Thoracic aorta (tissue), 2 donors: ENCODE measurements at places on chromosomes 6 and 20. TPM values are rescaled to one million over a fixed set of nuclear protein-coding genes. Genes with fewer than 3 reads are reported as not detected.

- no peak for DNase-seq
Measured at GRCh38 chr20:23668477-23668951, 20.3 kb downstream of the CST4 start.

GRCh38 chr6:153043719-153044118, 41.2 kb upstream of the MTRF1L start:
- no peak for DNase-seq

DNA sequence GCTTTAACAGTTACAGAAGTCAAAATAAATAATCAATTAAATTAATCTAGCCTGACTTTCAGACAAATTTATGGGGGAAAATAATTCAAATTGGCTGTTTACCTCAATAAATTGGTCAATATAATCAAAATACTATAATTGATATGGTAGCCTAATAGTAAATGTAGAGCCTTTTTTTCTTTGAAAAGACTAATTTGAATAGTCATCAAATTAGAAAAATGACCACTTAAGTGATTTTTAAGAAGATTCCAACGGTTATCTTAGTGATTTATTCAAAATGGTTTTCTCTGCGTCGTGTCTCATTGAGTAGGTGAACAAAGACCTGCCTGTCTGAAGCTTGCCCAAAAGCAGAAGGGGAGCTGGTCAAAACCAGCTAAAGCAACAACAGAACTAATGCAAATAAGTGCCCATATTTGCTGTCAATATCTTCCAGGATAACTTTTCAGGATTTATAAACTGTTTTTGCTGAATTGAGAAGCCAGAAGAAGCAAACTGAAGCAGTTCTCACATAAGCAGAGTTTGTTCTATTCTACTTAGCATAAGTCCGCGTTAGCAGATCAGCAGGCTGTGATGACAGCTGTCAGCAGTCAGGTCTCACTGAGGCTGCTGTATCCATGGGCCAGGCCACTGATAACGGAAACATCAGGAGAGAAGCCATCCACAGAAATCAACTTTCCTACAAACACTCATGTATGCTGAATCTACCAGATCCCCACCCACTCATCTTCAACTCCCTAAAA, 7.0 kb downstream of the RCAN2 start:
- no peak for DNase-seq

DNA sequence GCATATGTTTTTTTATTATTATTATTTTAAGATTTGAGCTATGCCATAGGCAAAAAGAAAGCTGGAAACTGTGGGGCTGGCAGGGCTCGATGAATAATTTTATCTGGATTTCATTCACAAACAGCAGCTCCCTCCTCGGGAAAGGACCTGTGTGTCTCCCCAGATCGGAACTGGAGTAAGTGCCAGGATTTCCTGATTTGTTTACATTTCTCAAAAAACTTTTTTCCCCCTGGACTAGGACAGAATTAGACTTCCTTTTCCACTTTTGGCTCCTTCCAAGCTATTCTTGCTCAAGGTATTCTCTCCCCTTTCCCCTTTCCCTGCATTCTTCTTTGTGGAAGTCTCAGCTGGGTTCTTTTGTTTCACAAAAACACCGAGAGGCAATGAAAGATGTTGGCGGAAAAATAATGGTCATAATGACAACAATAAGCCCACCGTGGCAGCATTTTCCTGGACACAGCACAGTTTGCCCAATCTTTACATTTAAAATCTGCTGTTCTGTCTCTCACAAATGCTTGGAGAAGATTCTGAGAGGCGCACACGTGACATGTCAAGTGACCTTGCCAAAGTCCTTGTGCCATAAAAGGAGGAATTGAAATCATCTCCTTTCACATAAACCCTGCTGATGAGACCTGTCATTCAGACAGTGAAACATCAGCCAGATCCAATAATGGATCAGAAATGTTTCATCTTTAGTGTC, 85.8 kb upstream of the PREP start:
- no peak for DNase-seq

- DNase-seq = no peak
Measured at GRCh38 chr20:41139227-41140093, 2.1 kb downstream of the PLCG1 start.

- no peak for DNase-seq
Measured at GRCh38 chr6:69820438-69820837, 23.6 kb upstream of the LMBRD1 start.

DNA sequence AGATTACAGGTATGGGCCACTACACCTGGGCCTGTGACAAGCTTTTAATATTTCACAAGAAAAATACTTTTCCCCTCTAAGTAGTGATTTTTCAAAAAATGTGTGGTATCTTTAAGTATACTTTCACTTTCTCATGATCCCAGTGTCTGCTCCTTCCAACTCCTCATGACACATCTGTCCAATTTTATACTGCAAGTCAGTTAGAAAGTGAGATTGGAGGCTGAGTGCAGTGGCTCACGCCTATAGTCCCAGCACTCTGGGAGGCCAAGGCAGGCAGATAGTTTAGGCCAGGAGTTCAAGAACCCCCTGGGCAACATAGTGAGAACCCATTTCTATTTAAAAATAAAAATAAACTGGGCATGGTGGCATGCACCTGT, 20.2 kb downstream of the PIM1 start:
- no peak for DNase-seq

Gene BNIP5
- not detected for total RNA-seq

Gene MCM9
- 22.2 TPM for total RNA-seq

Gene OPRL1
- total RNA-seq = 3.2 TPM

Gene FAM162B
- total RNA-seq = 2.3 TPM

Gene CDSN
- total RNA-seq = 0.28 TPM

Gene CTSZ
- 242 TPM for total RNA-seq

Gene FRK
- 16.0 TPM for total RNA-seq
